ENCODE measurements at places on chromosomes 1 and 21. TPM values are rescaled to one million over a fixed set of nuclear protein-coding genes. Genes with fewer than 3 reads are reported as not detected.

Gene ARHGEF10L
- 0.13 TPM for polyA plus RNA-seq

Gene CTNNBIP1
- polyA plus RNA-seq = 8.4 TPM

DNA sequence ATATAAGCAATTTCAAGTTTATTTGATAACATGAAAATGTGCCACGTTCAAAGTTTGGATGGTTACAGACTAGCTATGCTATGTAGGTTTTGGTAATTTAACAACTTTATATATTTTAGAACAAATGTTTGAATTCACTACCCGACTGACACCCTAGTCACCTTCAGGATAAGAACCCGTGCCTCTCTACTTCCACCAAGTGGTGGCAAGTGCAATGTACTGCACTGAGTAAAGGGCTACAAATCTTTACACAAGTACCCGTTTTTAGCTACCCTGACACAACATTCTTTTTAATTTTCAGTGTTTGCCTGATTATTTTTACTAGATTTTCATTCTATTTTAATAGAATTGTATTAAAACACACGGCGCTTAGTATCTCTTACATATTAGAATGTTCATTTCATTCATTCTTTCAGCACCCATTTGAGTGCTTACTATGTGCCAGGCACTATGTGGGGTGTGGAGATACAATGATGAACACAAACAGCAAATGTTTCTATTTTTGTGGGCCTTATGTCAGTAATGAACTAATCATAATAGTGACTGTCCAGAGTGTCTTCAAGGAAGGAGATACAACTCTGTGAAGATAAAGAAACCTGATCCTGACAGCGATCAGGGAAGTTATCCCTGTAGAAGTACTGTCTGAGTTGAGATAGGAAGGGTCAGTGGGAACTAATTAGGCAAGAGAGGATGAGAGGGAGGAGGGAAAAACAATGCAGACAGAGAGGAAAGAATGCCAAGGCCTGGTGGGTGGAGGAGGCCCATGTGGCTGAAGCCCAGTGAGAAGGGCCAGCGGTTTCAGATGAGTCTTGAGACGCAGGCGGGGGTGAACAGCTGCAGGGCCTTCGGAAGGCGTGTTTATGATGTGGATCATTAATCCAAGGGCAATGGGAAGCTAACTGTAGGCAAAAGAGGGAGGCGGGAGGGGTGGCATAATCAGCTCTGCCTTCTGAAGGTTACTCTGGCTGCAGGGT is 3.8 kb downstream of the LCA5L start:
- peaks cover 16% of the 10 kb centered on the region for H3K4me1 ChIP-seq
- H3K4me3 ChIP-seq = peak overlapping the region; percentile 55
- H3K27ac ChIP-seq = no peak overlapping the region
- H3K27me3 ChIP-seq = peaks cover 30% of the 10 kb centered on the region

DNA sequence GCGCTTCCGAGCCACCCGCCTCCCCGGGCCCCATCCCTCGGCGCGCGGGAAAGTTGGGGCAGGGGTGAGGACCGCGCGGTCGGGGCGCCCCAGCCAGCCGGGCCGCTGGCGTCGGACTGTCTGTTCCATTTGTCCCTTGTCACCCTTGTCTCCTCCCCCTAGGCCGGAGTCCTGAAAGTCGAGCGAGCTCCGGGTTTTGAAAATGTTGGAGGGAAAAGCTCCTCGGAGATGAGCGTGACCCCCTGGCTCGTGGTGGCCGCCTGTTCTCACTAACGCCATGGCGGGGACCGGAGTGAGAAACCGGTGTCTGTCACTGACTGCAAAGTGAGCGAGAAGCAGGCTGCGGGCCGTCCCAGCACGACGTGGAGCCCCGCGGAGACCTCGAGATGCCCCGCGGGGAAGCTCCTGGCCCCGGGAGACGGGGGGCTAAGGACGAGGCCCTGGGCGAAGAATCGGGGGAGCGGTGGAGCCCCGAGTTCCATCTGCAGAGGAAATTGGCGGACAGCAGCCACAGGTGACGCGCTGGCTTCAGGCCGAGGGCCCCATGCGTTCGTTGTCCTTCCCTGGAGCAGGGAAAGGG is 491 bp downstream of the PER3 start:
- peak overlapping the region; percentile 47 for H3K4me3 ChIP-seq
- H3K36me3 ChIP-seq = peaks cover 6% of the 10 kb centered on the region
- H3K27ac ChIP-seq = no peak overlapping the region
- H3K27me3 ChIP-seq = no peaks in the 10 kb centered on the region

GRCh38 chr1:39678889-39679288 is 7.0 kb upstream of the NT5C1A start:
- H3K27ac ChIP-seq = no peak overlapping the region
- no peaks in the 10 kb centered on the region for H3K4me1 ChIP-seq
- DNase-seq = no peak
- no peaks in the 10 kb centered on the region for H3K36me3 ChIP-seq
- H3K27me3 ChIP-seq = peaks cover 46% of the 10 kb centered on the region

DNA sequence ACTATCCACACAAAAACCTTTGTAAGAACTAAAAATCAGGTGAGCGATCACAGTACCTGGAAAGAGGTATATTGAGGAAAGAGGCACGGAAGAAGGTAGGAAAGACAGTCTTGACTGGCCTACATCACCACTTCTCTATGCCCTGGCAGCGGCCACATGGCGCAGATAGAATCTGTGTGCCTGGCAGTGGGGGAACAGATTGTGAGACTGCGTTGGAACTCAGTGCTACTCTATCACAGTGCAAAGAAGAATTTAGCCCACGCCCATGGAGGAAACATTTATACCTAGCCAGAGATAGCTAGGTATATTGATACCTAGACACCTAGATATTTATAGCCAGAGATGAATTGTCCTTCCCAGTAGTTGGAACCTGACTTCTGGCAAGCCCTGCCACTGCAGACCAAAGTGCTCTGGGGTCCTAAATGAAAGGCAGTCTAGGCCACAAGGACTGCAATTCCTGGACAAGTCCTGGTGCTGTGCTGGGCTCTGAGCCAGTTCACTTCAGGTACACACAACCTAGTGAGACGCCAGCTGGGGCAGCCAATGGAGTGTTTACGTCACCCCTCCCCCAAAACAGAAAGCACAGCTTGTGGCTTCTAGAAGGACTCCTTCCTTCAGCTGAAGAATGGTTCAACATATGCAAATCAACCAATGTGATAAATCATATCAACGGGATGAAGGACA is 51.9 kb downstream of the DHX9 start:
- no peak overlapping the region for H3K4me3 ChIP-seq
- no peak overlapping the region for H3K27ac ChIP-seq
- DNase-seq = no peak
- no peaks in the 10 kb centered on the region for H3K4me1 ChIP-seq
- peaks cover 7% of the 10 kb centered on the region for H3K36me3 ChIP-seq
- H3K27me3 ChIP-seq = peaks cover 8% of the 10 kb centered on the region
